Urothelium cell line (cell line): ENCODE measurements at places on chromosomes 3 and 15.

DNA sequence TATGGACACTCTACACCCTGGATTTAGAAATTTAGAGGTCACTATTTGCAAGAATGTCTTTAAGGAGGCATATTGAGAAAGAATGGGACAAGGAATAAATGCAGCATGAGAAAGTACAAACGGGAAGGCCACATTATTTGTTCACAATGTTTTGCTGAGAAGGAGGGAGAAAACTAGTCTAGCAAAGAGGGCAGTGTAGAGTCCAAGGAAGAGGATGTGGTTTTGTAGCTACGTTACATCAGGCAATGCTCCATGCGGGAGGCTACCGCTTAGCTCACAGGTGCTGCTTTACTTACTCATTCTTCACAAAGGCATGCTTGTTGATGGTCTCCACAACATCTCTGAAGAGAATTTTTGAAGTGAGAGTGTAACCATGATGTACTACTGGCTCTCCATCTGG is 191.1 kb downstream of the PLCH1 start:
- peak; percentile 52 for DNase-seq

DNA sequence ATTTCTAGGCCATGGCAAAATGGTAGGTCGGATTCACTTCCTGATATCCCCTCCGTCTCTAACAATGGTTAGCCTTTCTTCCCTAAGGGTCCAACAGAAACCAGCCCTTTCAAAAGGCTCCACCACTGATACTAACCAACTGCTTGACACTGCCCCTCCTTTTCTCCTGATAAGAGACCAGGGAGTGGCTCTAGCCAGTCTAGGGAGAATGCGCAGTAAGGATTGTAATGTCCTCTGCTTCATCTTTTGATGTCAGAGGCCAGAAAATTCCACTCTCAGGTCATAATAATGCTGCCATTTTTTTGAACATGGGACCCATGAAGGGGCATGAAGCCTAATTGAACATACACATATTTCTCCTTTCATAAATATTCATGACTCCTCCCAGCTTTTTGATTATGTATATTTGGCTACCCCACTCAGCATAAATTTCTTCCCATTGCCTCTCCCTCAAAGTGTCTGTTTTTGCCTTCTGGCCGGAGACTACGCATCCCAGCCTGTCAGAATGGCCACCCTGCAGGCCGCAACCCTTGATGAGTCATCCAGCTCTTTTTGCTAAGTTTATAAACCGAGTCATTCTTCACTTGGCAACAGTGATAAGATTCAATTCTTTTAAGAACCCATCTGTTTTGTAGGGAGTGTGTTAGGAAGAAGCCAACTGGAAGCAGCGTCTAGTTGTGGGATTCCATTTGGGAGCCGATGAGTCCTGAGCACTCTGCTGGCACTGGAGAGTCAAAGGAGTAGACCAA is 189.0 kb upstream of the MCTP2 start:
- DNase-seq = no peak

GRCh38 chr3:54374214-54374852 is 252.0 kb downstream of the CACNA2D3 start:
- DNase-seq = no peak

- no peak for DNase-seq
Observed at GRCh38 chr15:54307926-54308325, 329.7 kb downstream of the UNC13C start.

DNA sequence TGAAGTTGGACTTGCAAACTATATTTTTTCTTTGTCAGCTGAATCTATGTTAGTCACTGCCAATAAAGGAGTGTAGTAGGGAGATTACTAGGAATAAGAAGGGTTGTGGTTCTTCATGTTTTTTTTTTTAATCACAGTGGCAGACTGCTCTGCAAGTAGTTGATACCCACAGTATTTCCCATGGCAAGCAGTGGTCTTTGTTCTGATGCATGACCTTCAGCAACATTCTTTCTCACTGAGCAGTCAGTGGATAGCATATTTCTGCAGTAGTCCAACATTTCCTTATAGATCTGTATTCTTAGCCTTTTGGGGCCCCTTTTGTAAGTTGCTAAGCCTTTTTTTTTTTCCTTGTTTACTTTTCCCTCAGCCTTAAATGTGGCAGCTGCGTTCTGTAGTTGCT is 151.1 kb downstream of the DOCK3 start:
- DNase-seq = no peak
